ENCODE measurements at places on chromosomes 7 and 10. TPM values are rescaled to one million over a fixed set of nuclear protein-coding genes. Genes with fewer than 3 reads are reported as not detected.

LIPK gene
- 1.4 TPM for total RNA-seq

GSTO2 gene
- total RNA-seq, result 37.8 TPM

FAM221A gene
- 0.21 TPM for total RNA-seq

FAM25C gene
- 8.0 TPM for total RNA-seq

GHRHR gene
- not detected for total RNA-seq

BMPER gene
- 2.0 TPM for total RNA-seq

AOAH gene
- total RNA-seq, result not detected

MYPN gene
- not detected for total RNA-seq

SLC13A1 gene
- not detected for total RNA-seq

TNRC18 gene
- total RNA-seq, result 66.9 TPM

AQP1 gene
- not detected for total RNA-seq

Data from airway epithelial cell (primary cell).